Stimulated activated CD4-positive, alpha-beta T cell treated with anti-CD3 and anti-CD28 coated beads, Interleukin-4, amount 100 ng/mL, for 4 hours (primary cell): ENCODE measurements at places on chromosomes 5 and 9.

- no peak for DNase-seq
Measured at GRCh38 chr5:142048272-142048671, 35.4 kb upstream of the GNPDA1 start.

DNA sequence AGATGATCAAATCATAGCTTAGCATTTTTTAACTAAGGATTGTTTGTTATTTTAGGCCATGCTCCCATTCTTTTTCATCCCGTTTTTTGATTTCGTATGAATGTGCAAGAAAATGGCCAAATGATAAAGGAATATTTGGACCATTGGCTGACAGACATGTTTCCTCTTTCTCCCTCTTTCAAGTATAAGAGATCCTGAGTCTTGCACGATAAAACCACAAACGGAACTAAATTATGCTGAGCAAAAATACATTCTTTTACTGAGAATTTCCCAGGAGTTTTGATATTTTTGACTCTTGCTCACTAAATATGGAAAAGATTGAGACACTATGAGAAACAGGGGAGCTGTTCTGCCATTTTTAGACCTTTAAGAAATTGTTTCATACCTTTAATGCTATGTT is 90.4 kb upstream of the KLF9 start:
- no peak for DNase-seq

DNA sequence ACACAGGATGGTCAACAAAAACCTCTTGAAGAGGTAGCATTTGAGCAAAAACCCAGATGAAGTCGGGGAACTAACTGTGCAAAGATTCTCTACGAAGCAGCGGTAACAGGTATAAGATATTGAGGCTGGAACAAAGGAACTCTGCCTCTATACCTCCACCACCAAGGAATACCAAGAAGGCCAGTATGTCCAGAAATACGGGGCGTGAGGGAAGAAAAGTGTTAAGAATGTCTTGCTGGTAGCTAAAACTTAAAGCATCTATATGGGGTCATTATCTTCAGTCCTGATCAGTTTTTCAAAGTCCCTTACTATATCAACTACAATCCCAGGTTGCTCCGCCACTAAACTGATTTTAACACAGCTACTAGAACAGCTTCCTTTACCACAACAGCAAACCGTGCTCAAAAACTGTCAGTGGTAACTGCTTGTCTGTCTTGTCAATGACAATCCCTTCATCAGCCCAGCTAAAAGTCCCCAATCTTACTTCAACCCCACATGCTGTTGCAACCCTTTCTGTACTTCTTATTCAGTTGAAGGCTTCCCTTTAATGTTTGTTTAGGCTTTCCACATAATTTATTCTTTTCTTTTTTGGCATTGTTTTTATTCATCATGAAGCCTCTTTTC is 9.4 kb downstream of the PAM start:
- no peak for DNase-seq

- DNase-seq = no peak
Measured at GRCh38 chr5:63170486-63170885, 591.9 kb downstream of the LRRC70 start.

DNA sequence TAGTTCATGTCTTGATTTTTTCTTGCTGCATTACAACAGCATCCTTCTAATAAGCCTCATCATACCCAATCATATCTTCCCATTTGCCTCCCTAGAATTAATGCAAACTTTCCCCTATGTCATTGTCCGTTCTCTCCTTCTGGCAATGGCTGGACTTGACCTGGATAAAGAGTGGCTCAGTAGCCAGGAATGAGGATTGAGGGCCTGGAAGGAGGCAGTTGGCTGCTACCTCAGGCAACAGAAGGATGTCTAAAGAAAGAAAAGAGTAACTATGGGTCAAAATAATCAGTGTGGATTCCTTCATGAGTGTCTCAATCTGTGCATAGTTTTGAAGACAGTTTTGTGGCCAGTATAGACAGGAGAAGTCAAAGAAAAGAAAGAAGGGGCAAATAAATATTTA is 209.6 kb downstream of the TRPM3 start:
- DNase-seq = no peak

- no peak for DNase-seq
Measured at GRCh38 chr9:109437286-109437685, 60.8 kb downstream of the PTPN3 start.

DNA sequence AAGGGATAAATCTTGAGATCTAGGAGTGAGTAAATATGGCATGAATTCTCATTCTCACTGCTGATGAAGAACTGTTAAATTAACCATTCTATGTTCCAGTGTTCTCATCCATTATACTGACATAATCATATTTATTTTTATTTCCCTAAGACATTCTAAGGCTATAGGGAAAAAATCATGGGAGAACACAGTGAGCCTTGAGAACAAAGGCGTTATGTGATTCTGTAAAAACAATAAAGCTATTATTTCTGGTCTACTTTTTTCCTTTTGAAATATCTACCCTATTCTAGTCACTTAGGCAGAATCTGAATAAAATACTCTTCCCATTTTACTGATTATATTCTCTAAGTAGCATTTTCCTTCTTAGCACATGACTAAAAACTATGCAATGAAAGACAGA is 155.7 kb upstream of the ADAMTS16 start:
- no peak for DNase-seq

GRCh38 chr5:116563736-116564308 is 10.8 kb downstream of the SEMA6A start:
- no peak for DNase-seq

- DNase-seq = no peak
Measured at GRCh38 chr5:90866333-90866732, 307.7 kb downstream of the ADGRV1 start.

DNA sequence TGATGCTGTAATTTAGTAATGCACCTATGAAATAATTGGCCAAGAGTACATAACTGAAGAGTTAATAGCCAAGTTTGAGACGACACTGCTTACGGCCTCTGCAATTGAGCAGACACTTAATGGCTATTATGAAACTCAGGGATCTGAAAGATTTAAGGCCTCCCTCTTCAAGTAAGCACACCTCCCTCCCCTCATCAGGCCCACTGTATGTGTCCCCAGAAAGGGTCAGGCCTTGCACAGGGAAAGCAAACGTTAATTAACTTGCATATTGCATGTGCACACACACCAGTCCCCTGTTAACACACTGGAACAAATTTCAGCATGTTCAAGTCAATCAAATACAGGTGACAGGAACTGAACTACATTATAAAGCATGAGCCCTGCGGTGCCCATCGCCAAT is 163.6 kb downstream of the SPOCK1 start:
- no peak for DNase-seq
